NCI-H187 (cell line): ENCODE measurements at places on chromosomes 3 and 15.

DNA sequence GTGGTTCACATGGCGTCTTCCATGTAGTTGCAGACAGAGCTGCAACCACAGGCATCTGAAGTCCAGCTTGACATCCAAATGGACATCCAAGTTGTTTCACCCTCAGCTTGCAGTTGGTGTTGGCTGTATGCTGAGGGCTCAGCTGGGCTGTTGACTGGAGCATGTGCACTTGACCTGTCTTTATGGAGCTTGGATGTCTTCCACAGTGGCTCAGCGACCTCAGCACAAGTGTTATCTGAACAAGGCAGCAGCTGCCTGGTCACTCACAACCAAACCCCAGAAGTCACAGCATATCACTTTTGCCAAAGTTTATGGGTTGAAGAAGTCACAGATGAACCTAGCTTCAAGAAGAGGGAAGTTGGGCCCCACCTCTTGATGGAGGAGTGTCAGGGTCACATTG, 92.9 kb downstream of the TPRA1 start:
- no peak for DNase-seq

- DNase-seq: no peak
These were observed 23.0 kb downstream of the ACSBG1 start for GRCh38 chr15:78211189-78211921.

DNA sequence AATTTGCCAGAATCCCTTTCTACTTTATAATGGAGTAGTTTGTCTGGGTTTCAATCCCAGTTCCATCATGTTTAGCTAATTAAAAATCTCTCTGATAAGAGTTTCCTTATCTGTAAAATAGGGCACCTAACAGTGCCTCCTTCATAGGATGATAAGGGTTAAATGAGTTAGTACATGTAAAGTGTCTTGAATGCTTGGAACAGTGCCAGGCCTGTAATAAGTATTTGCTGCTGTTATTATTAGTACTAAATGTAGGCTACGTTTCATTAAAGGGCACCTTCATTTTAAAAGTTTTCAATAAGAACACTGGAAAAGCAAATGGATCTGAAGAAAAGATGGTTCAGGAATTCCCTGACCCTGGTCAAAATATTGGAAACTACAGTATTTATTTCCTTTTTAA, 11.8 kb upstream of the SLC2A2 start:
- DNase-seq: no peak

- no peak for DNase-seq
These were observed 73.2 kb downstream of the SAMMSON start for GRCh38 chr3:70072754-70073153.

- no peak for DNase-seq
These were observed 60.6 kb downstream of the FGD5 start for GRCh38 chr3:14879211-14879874.

GRCh38 chr3:107675233-107675900, 152.6 kb downstream of the BBX start:
- no peak for DNase-seq

- DNase-seq: no peak
These were observed 25.9 kb downstream of the HACL1 start for GRCh38 chr3:15575446-15575845.

GRCh38 chr15:78797951-78798350, 13.3 kb downstream of the ADAMTS7 start:
- DNase-seq: no peak

GRCh38 chr3:99505646-99506269, 132.6 kb upstream of the COL8A1 start:
- no peak for DNase-seq

DNA sequence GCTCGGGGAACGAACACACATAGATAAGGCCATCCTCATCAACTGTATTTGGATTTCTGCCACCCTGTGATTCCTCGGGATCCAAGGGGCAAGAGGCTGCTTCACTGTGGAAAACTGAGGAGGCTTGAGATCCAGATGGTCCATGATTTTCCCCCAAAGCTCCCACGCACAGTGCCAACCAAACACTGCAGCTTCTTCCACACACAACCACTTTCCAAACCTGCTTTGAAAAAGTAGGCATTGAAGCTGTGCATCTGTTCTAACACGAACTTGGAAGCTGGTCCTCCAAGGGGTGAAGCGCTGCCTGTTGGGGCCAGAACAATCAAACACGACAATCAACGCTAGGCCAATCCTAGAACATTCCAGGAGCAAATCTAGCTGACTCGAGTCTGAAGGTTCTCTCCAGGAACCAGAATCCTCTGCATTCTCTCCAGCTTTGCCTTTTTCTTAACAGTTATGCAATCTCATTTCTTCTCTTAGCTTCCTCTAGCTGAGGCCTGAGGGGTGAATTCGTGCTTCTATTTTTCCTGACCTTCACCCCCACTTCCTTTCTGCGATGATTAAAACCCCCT, 104.4 kb downstream of the LRRK1 start:
- no peak for DNase-seq

DNA sequence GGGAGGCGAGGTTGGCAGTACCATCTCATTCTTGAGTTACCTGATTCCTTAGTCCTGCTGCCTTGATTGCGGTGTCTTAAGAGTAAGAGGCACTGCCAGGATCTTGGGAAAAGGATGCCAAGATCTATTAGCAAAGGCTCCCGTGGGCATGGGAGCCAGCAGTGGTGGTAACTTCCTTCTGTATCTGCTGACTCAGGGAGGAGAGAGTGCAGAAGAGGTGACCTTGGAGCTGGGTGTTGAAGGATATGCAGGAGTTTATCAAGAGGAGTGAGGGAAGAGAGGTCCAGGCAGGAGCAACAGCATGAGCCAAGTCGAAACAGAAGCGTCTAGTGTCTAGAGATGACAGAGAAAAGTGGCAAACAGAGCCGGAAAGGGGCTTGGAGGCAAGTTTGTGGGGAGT, 4.5 kb downstream of the MESP2 start:
- DNase-seq: no peak

DNA sequence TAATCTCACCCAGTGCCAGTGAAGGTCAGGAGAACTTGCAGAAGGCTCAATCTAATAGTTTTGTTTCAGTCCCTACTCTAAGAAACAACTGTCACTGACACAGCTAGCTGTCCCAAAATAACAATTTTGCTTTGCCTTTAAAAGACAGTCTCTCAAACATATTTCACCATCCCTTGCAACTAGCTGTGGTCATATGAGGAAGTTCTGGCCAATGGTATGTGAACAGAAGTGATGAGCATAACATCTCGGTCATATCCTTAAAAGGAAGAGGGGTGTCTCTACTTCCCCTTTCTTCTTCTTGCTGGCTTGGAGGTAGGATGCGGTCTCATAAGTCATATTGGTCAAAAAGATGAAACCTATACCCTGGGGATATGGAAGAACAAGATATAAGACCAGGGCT, 198.1 kb downstream of the NEK10 start:
- no peak for DNase-seq

DNA sequence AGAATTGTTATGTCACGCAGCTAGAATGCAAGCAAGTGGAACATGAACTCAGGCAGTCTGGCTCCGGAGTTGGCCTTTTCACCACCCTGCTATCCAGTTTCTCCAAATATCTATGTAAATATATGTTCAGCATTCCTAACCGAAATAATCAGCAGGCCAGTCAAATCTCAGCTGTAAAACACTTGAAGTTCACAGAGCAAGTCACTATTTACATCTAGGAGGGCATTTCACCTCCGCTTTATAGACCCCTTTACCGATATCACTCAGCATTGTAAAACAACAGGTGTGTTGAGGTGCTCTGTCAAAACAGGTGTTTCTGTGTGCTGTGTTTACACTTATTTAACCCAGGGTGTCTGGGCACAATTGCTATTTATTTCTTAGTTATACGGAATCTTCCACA, 12.2 kb upstream of the HES1 start:
- no peak for DNase-seq

DNA sequence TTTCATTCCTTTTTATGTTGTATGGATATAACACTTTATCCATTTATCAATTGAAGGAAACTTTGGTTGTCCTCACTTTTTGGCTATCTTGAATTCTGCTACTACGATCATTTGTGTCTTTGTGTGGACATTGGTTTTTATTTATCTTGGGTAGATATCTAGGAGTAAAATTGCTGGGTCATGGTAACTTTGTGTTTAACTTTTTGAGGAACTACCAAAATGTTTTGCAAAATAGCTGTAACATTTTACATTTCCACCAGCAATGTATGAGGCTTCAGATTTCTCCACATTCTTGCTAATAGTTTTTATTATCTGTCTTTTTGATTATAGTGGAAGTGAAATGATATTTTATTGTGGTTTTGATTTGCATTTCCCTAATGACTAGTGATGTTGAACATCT, 55.6 kb downstream of the TLNRD1 start:
- no peak for DNase-seq

DNA sequence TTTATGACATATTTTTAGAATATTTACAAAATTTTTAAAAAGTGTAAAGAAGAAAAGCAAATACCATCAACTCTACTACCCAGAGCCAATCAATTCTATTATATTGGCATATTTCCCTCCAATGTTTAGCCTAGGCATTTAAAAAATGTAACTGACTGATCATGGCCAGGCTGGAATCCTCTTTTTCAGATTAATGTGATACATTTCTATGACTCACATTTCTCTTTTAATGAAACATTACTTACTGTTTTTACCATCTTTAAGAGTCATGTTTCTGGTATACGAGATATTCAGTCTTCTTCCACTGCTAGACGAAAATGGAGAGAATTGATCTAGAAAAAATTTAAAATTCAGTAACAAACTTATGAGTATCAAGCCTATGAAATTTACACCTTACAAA, 53.4 kb upstream of the DCUN1D1 start:
- DNase-seq: no peak

GRCh38 chr3:141767066-141767465, 3.9 kb downstream of the GRK7 start:
- no peak for DNase-seq

DNA sequence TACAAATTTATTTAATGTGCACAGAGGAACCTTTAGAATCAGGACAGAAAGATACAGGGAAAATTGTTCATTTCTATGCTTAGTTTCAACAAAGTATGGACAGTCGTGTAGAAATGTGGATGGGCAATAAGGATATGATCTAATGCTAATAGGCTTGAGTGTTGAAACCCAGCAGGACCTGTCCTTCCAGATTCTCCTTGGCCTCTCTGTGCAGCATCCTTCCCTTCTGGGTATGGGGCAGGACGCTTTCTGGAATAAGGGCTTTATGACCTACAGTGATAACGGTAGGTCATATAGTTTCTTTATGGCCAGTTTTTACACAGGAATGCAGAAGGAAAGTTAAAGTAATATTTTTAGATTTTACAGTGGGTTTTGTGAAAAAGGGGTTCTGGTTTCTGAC, 698.1 kb downstream of the SI start:
- no peak for DNase-seq

DNA sequence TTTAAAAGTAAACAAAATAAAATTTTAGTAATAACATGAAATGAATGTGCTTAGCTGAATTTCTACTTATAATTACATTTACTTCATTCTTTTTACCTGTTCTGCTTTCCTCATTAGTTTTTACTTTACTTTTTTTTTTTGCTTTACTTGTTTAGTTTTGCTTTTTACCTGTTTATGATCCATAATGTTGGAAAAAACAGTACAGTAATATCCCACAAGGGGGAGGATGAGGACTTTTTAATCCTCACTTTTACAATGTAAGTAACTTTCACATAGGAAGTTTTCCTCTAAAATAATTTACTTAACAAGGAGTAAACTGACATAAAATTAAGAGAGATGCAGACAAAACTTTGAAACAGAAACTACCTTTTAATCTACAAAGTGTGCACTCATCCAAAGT, 268.7 kb downstream of the TBC1D5 start:
- no peak for DNase-seq

- no peak for DNase-seq
These were observed 2.3 kb downstream of the RASGRP1 start for GRCh38 chr15:38562278-38562677.

DNA sequence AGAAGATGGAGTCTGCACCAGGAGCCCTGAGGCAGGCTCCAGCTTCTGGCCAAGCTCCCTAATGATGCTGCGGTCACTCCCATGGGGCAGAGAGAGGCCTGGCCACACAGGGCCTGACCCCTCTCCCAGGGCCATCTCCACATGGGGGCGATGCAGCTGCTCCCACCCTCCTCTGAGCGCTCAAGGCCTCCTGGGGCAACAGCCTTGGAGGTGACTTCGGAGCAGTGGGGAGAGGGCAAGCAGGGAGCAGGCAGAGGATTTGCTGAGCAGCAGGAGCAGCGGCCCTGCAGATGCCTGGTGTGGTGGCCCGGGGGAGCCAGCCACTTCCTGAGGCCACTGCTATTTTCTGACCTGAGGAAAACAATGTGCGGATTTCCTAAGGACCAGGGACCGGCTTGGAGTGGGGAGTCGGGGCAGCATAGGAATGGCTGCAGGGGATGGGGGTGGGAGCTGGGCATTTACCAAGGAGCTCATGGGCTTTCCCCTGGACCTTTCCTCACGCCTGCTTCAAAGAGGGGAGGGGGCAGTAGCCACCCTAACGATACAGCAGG, 81.6 kb upstream of the RPL32 start:
- no peak for DNase-seq

GRCh38 chr3:69691860-69692259, 47.4 kb upstream of the MITF start:
- no peak for DNase-seq

GRCh38 chr3:152205097-152205593, 63.6 kb upstream of the MBNL1 start:
- no peak for DNase-seq

DNA sequence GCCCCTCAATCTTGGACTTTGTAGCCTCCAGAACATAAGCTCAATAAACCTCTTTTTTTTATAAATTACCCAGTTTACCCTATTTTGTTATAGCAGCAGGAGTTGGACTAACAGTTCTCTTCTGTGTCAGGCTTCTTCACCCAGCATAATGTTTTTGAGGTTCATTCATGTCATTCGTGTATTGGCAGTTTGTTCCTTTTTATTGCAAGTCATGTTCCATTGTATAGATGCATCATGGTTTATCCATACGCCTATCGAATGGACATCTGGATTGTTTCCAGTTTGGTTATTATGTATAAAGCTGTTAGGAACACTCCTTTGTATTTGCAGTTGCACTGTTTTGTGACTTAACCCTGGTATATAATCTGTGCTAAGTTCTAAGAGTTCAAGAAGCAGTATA, 39.8 kb downstream of the NR1D2 start:
- no peak for DNase-seq

- DNase-seq: no peak
These were observed 109.6 kb upstream of the THRB start for GRCh38 chr3:24604215-24604614.

- no peak for DNase-seq
These were observed 11.0 kb upstream of the KNG1 start for GRCh38 chr3:186705882-186706780.

- DNase-seq: peak; percentile 2
These were observed 56.9 kb downstream of the CYP19A1 start for GRCh38 chr15:51281368-51281967.

GRCh38 chr15:78274994-78275393, 10.6 kb downstream of the DNAJA4 start:
- no peak for DNase-seq

DNA sequence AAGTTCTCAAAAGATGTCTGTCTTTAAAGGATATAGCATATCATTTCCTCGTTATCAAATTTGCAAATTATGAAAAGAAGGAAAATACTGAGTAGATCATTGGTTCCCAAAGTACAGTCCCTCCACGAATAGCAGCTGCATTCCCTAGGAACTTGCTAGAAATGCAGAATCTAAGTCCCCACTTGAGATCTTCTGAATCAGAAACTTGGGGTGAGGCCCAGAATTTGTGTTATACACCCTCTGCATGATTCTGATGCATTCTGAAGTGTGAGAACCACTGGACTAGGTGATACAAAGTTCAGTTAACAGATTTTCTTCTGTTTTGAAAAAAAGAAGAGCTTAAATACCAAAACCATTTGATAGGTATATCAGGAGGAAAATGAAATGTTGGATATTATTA, 77.1 kb downstream of the SLC25A26 start:
- DNase-seq: no peak

GRCh38 chr3:107524841-107525643, 2.3 kb downstream of the BBX start:
- DNase-seq: no peak
